ENCODE measurements at places on chromosomes 11 and 22. TPM values are rescaled to one million over a fixed set of nuclear protein-coding genes. Genes with fewer than 3 reads are reported as not detected.

The ART1 gene
- total RNA-seq, result 18.8 TPM

The SLC25A45 gene
- total RNA-seq, result 5.7 TPM

The CABP4 gene
- 1.4 TPM for total RNA-seq

The HTR3B gene
- not detected for total RNA-seq

The ZNF214 gene
- total RNA-seq, result 0.30 TPM

The OR6M1 gene
- total RNA-seq, result not detected

The SOX10 gene
- not detected for total RNA-seq

Measured in psoas muscle (tissue), 8 donors.